Natural killer cell (primary cell): ENCODE measurements at places on chromosomes 3 and 15.

DNA sequence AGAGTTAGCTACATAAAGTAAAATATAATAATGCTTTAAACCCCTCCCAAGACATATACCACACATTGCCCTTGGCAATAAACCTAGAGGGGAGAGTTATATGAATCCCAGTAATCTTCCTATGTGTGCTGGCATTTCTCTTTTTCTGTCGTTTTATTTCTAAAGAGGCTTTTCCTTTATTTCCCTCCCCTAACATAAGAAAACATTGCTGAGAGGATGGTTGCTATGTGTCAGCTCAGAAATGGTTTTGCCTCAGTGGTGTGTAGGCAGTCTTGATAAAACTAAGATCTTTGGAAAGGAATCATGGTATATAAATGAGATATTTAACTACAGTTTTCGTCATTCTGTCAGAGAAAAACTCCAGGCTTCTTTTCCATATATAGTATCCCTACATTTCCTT, 30.0 kb downstream of the CCDC191 start:
- no peak overlapping the region for H3K27ac ChIP-seq
- no peaks in the 10 kb centered on the region for H3K36me3 ChIP-seq
- no peak for DNase-seq
- H3K4me3 ChIP-seq = no peak overlapping the region
- H3K4me1 ChIP-seq = no peaks in the 10 kb centered on the region
- no peaks in the 10 kb centered on the region for H3K27me3 ChIP-seq

GRCh38 chr3:122786066-122786465, 7.6 kb downstream of the HSPBAP1 start:
- no peaks in the 10 kb centered on the region for H3K27me3 ChIP-seq
- H3K4me3 ChIP-seq = no peak overlapping the region
- DNase-seq = no peak

DNA sequence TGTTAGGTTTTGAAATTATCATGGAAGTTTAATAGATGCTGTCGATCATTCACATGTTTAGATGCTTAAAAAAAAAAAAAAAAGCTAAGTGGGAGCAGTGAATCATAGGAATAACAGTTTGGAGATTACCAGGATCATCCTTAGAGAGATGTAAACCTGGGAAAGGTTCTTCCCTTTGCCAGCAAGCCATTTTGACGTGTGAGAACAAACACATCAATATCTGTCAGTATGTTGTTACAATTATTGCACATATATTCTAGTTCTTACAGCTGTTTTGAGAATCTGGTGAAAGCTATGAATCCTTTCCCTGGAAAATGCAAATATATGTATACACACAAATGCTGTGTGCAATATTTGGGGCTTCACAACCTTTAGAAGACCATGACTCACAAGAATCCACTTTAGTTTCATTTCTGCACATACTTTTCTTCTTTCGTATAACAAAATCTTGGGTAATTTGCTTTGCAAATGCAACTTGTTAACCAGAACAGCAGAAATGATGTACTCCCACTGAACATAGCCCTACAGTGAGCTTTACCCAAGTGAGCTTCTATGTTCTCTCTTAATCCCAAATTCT, 12.0 kb downstream of the NFKBIZ start:
- no peak overlapping the region for H3K4me3 ChIP-seq
- H3K27me3 ChIP-seq = no peaks in the 10 kb centered on the region
- H3K27ac ChIP-seq = no peak overlapping the region
- no peak for DNase-seq
- peaks cover 53% of the 10 kb centered on the region for H3K36me3 ChIP-seq

GRCh38 chr3:8884630-8885290, 78.5 kb downstream of the RAD18 start:
- peaks cover 11% of the 10 kb centered on the region for H3K36me3 ChIP-seq
- H3K4me1 ChIP-seq = no peaks in the 10 kb centered on the region
- DNase-seq = no peak
- H3K27ac ChIP-seq = no peak overlapping the region
- H3K4me3 ChIP-seq = no peak overlapping the region
- no peaks in the 10 kb centered on the region for H3K27me3 ChIP-seq

DNA sequence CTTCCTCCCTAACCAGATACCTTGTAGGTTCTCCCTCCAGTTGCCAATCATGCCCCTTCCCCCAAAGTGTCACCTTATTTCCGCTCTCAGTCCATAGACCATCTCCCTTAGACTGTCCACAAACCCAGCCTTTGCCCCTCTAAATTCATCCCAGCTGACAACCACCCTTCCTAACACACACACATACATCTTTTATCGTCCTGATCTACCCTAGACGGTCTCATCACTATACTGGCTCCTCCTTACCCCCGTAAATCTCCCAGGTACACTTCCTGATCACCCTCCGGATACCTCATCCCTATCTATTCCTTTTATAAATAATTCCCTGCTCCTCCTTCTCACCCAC, 828 bp downstream of the THOC7 start:
- peaks cover 17% of the 10 kb centered on the region for H3K4me1 ChIP-seq
- H3K4me3 ChIP-seq = peak overlapping the region; percentile 52
- DNase-seq = no peak
- peaks cover 2% of the 10 kb centered on the region for H3K36me3 ChIP-seq

DNA sequence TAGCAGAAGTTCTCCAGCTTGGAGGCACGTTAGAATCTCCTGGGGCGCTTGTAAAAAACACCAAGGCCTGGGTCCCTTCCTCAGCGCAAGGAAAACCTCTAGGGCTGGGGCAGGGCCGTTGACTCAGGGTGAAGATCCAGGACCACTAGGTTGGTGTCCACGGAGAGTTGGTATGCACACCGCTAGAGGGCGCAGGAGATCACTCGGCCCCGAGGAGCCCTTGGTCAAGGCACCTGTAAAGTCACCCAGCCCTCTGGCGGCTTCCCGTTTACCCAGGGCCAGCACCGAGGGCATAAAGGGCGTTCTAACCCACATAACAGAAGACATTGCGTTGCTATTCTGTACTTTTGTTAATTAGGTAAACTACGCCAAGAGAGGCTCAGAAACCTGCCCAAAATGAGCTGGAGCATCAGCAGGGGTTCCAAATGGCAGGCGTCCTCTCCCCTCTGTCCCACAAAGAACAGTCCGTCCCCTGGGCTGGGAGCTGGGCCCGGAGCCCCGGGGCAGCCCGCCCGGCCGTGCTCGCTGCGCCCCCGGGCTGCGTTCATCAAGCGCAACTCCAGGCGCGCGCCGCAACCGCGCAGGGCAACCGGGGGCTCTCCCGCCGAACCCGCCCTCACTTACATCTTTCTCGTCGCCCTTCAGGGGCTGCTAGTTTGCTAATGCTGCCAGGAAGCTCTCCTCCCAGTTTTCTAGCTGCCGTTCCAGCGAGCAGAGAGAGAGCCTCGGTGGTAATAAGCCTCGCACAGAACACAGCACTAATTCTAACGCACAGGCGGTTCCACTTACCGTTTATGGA, 332.1 kb downstream of the ARRDC4 start:
- no peak overlapping the region for H3K4me3 ChIP-seq
- no peaks in the 10 kb centered on the region for H3K27me3 ChIP-seq
- peak; percentile 5 for DNase-seq
- H3K4me1 ChIP-seq = no peaks in the 10 kb centered on the region

DNA sequence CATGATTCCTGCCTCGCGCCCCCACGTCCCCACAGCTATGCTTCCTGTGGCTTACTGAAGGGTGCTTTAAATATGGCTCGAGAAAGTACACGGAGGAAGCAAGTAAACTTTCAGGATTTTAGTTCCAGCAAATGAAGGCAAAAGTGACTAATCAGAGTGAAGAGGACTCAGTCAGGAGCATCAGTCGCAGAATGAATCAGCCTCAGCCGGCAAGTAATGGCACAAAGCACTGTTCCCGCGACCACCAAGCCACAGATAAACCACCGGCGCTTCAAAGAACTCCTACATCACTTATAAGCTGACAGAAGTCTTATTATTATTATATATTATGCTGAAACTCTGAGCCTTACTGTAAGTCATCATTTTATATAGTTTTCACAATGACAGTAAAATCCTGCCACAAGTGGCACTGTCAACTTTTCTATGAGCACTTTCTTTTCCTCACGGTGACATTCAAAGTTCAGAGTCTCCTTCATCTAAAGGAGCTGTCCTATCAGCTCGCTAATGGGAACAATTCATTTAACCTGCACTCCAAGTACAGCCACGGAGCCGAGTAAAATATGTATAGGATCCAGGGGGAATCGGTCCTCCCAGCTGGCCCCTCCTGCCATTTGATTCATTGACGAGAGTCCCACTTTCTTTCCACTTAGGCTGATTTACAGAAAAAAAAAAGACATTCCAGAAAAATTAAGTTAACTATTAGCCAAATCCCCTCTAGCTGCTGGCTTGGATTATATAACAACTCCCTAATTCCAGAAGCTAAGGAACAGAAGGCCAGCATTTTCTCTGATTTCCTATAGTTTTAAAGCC, 217.0 kb upstream of the ICE2 start:
- no peak overlapping the region for H3K27ac ChIP-seq
- H3K27me3 ChIP-seq = no peaks in the 10 kb centered on the region
- DNase-seq = no peak
- H3K4me3 ChIP-seq = no peak overlapping the region
